ENCODE measurements at places on chromosomes 6 and 20.

DNA sequence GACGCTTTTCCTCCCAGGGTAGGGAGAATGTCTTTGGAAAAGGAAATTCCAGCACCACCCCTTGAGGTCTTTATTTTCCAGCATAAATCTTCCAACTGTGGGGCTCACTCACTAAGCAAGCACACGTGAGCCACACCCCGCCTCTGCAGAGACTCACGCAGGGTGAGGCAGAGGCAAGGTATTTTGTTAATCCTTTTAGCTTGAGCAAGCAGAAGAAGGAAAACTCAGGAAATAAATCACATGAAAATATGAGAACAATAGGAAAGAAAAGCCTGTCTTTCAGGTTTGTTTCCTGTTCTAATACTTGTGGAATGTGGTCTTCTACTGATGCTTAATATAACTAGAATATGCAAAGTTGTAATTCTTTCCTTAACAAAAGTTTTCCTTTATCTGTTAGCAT, 4.1 kb upstream of the PHACTR2 start:
- no peak for DNase-seq

DNA sequence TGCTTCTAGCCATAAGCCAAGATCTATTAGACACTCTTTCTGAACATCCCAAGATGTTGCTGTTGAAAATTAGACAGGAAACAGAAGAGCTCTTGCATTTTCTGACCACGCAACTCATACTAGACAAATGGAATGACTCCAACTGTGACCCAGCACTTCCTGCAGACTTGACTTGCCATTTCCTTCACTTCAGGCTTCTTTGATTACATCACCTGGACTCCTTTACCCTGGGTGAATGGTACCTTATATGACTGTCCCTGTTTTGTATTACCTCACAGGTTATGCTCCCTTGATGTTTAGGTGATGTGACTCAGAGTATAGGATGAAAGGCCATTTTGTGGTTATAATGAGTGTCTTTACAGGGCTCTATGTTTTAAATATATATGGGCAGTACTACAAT, 236.1 kb downstream of the BMP2 start:
- no peak for DNase-seq

- DNase-seq = no peak
Measured at GRCh38 chr20:2750491-2751251, 49.8 kb downstream of the CPXM1 start.

DNA sequence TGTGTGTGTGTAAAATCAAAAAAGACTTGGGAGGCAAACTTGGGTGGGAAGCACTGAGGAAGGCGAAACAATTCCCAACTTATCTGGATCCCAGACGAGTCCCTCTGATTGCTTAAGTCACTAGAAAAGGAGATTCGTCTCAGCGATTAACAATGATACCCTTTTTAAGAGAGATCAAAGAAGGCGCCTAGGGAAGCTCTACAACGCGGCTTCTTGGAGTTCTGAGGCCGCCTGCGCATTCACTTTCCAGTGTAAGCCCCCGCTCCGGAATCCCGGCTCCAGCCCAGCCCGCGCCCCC, 8.7 kb upstream of the TBX18 start:
- DNase-seq = no peak

DNA sequence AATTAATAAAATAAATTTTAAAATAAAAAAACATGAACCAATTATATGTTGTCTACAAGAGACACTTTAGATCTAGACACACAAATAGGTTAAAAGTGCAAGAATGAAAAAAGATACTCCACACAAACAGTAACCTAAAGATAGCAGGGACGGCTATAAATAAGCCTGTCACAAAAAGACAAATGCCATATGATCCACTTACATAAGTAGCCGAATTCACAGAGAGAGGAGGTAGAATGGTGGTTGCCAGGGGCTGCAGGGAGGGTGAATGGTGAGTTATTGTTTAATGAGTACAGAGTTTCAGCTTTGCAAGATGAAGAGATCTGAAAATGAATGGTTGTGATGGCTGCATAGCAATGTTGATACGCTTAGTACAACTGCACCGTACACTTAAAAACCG, 32.7 kb downstream of the KATNA1 start:
- DNase-seq = no peak

Measured in AG04449 (cell line).